ENCODE measurements at places on chromosomes 2 and 18. TPM values are rescaled to one million over a fixed set of nuclear protein-coding genes. Genes with fewer than 3 reads are reported as not detected.
A peak's percentile ranks its signal among the peaks of the same experiment; 100 is the strongest.

- H3K27me3 ChIP-seq: no peaks in the 10 kb centered on the region
- no peak overlapping the region for H3K4me3 ChIP-seq
These were observed 74.0 kb downstream of the PMS1 start for GRCh38 chr2:189858291-189858690.

- H3K4me1 ChIP-seq: peaks cover 10% of the 10 kb centered on the region
- DNase-seq: no peak
- no peaks in the 10 kb centered on the region for H3K36me3 ChIP-seq
- peaks cover 30% of the 10 kb centered on the region for H3K27me3 ChIP-seq
These were observed 269.0 kb downstream of the ICOS start for GRCh38 chr2:204205538-204205937.

- H3K4me3 ChIP-seq: no peak overlapping the region
- H3K4me1 ChIP-seq: no peaks in the 10 kb centered on the region
- no peak for DNase-seq
These were observed 137.6 kb upstream of the FN1 start for GRCh38 chr2:215573496-215573895.

DNA sequence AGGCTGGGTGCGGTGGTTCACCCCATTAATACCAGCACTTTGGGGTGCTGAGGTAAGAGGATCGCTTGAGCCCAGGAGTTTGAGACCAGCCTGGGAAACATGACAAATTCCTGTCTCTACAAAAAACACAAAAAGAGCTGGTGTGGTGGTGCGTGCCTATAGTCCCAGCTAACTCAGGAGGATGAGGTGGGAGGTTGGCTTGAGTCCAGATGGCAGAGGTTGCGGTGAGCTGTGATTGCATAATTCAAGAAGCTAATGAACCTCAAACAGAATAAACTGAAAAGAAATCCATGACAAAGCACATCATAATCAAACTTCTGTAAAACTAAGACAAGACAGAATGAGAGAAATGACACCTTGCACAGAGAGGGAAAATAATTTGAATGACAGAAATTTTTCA is 54.8 kb downstream of the SEMA4F start:
- H3K4me1 ChIP-seq: no peaks in the 10 kb centered on the region
- no peaks in the 10 kb centered on the region for H3K36me3 ChIP-seq
- H3K27ac ChIP-seq: no peak overlapping the region
- DNase-seq: no peak

DNA sequence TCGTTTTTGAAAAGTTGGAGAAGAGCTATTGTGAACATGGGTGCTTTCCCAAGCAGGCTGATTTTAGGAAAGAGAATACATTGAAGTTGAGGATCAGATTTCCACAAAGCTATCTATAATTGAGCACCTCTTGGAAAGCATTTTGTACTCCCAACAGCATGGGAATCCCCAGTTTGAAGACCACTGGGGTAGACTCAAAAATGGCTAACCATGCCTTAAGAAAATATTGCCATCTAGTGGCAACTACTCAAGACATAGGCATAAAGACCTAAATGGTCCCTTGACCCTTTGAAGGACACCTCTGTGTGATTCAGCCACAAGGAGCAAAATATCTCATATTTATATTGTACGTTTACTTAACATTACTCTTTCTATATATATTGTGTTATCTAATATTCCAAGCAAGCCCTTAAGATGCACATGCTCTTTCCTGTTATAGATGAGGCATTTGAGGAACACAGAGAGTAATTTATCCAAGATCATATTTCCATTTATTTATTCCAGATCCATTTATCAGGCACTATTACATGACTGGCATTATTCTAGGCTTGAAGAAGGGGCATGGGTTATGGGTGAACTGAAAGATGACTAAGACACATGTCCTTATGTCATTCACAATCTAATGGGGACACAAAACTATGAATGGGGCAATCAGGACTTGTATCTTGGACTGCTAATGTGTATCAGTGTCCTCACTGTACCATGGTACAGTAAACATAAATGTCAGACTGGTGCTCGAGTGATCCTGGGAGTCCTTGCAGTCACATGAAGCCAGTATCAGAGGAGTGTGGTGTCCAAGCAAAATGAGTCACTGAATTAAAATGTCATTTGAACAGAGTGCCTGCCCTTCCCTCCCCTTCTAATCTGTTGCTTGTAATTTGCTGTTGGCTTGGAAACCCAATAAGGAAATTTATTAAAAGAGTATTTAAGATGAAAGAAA is 121.0 kb upstream of the XPO1 start:
- no peaks in the 10 kb centered on the region for H3K27me3 ChIP-seq
- H3K4me3 ChIP-seq: no peak overlapping the region
- H3K27ac ChIP-seq: no peak overlapping the region
- peaks cover 4% of the 10 kb centered on the region for H3K4me1 ChIP-seq

GRCh38 chr2:119455066-119455718 is 23.5 kb downstream of the TMEM37 start:
- DNase-seq: no peak
- H3K27me3 ChIP-seq: peaks cover 16% of the 10 kb centered on the region
- H3K36me3 ChIP-seq: no peaks in the 10 kb centered on the region
- peaks cover 4% of the 10 kb centered on the region for H3K4me1 ChIP-seq

DNA sequence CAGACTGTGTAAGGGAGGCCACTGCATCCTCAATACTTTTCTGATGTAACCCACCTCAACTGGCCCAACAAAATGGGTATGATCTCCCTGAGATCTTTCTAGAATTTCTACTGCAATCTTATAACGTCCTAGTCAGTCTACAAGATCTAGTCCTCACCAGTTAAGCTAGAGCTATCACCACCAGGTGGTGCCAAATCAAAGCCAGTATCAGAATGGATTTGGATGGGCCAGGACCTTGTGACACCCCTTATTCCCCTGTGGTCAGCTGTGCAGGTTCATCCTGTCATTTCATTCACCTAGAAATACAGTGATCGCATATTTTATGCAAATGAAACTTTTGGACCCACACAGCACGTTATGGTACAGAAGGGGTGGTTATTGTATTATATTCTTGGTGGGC is 90.3 kb downstream of the OLA1 start:
- H3K4me1 ChIP-seq: no peaks in the 10 kb centered on the region
- H3K27ac ChIP-seq: no peak overlapping the region
- peaks cover 9% of the 10 kb centered on the region for H3K36me3 ChIP-seq
- H3K27me3 ChIP-seq: no peaks in the 10 kb centered on the region

- H3K36me3 ChIP-seq: no peaks in the 10 kb centered on the region
- H3K27ac ChIP-seq: no peak overlapping the region
- peaks cover 3% of the 10 kb centered on the region for H3K27me3 ChIP-seq
- no peaks in the 10 kb centered on the region for H3K4me1 ChIP-seq
- H3K4me3 ChIP-seq: no peak overlapping the region
These were observed 36.0 kb downstream of the PAIP2B start for GRCh38 chr2:71190656-71191569.

DNA sequence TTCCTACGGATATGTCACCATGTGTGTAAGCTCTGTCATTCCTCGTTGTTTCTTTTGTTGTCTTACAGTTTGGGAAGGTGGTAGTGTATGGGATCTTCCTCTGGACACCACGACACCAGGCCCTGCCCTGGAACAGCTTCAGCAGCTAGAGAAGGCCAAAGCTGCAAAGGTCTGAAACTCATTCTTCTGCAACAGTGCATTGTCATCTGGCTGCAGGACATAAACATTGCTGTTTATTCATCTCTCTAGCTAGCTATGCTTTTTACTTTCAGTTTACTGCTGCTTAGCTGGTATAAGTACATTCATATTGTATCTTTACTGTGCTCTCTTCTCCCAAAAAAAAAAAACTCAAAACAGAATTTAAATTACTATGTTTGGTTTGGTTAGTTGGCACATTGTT is 39.2 kb upstream of the KCNJ13 start:
- no peak overlapping the region for H3K4me3 ChIP-seq
- peaks cover 4% of the 10 kb centered on the region for H3K4me1 ChIP-seq
- H3K27ac ChIP-seq: no peak overlapping the region
- peaks cover 52% of the 10 kb centered on the region for H3K36me3 ChIP-seq
- DNase-seq: no peak

DNA sequence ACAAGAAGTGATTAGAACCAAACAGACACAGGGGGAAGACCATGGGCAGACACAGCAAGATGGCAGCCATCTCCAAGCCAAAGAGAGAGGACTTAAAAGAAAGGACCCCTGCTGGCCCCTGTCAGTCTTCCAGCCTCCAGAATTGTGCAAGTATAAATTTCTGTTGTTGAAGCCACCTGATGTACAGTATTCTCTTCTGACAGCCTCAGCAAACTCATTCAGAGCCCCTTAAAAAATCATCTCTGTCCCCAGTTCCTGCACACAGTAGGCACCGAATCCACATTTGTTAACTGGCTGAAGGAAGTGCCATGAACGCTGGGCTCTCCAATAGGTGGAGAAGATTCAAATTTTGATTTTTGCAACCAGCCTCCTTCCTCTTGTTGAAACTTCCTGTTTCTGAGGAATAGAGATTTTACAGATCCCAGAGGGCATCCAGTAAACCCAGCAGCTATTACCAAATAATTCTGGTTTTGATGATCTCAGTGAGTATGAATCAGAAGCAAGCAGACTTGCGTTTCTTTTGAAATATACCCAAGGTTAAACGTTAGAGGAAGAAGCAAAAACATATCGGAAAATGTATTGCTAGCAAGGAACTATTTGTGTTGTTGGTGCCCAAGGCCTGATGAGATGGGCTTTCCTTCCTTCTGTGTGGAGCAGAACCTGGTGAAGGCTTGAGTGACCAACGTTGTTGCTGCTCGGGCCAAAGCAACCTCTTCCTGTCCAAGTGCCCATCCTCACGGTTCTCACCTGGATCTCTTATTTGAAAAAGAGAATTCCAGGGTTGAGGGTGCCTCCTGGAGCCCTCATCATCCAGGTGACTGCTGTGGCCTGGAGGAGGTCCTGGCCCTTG is 47.7 kb upstream of the PLB1 start:
- H3K36me3 ChIP-seq: peaks cover 3% of the 10 kb centered on the region
- DNase-seq: no peak
- peak overlapping the region; percentile 26 for H3K27ac ChIP-seq
- no peaks in the 10 kb centered on the region for H3K27me3 ChIP-seq
- peaks cover 44% of the 10 kb centered on the region for H3K4me1 ChIP-seq
- no peak overlapping the region for H3K4me3 ChIP-seq

The AQP4 gene
- not detected for total RNA-seq

The SUCLG1 gene
- 79.7 TPM for total RNA-seq

The CXCR1 gene
- total RNA-seq: 1.1 TPM

The HOXD13 gene
- not detected for total RNA-seq

GRCh38 chr2:142874293-142874814 is 3.1 kb upstream of the KYNU start:
- no peaks in the 10 kb centered on the region for H3K27me3 ChIP-seq
- DNase-seq: no peak
- no peaks in the 10 kb centered on the region for H3K36me3 ChIP-seq
- H3K4me3 ChIP-seq: no peak overlapping the region
- no peak overlapping the region for H3K27ac ChIP-seq
- no peaks in the 10 kb centered on the region for H3K4me1 ChIP-seq
